ENCODE measurements at places on chromosomes 2 and 18.

GRCh38 chr18:28065793-28066186 is 111.1 kb downstream of the CDH2 start:
- DNase-seq = no peak

- no peak for DNase-seq
These were observed 44.4 kb downstream of the LCT start for GRCh38 chr2:135792401-135793150.

- DNase-seq = no peak
These were observed 17.6 kb downstream of the TMEM177 start for GRCh38 chr2:119696494-119697030.

DNA sequence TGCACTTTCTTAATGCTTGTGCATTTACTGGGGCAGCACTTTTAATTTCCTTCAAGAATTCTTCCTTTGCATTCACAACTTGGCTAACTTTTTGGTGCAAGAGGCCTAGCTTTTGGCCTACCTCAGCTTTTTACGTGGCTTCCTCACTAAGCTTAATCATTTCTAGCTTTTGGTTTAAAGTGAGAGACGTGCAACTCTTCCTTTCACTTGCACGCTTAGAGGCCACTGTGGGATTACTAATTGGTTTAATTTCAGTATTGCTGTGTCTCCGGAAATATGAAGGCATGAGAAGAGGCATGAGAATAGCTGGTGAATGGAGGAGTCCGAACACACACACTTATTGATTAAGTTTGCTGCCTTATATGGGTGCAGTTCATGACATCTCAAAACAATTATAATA is 354.1 kb downstream of the DLGAP1 start:
- no peak for DNase-seq

DNA sequence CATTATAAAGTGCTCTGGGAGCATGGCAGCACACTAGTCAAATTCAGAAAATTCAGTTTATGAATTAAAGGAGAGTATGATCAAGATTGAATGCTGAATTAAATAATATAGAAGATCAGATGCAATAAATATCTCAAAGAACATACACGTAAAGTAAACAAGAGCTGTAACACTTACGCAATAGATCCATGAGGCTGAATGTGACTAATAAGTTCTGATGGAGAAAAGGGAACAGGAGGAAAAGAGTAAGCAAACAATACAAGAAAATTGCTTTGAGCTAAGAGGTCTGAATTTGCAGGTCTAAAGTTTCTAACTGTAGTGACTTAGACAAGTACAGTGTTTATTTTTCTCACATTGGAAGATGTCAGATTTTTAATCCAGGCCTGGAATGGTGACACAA is 646.7 kb upstream of the ZNF804A start:
- no peak for DNase-seq

DNA sequence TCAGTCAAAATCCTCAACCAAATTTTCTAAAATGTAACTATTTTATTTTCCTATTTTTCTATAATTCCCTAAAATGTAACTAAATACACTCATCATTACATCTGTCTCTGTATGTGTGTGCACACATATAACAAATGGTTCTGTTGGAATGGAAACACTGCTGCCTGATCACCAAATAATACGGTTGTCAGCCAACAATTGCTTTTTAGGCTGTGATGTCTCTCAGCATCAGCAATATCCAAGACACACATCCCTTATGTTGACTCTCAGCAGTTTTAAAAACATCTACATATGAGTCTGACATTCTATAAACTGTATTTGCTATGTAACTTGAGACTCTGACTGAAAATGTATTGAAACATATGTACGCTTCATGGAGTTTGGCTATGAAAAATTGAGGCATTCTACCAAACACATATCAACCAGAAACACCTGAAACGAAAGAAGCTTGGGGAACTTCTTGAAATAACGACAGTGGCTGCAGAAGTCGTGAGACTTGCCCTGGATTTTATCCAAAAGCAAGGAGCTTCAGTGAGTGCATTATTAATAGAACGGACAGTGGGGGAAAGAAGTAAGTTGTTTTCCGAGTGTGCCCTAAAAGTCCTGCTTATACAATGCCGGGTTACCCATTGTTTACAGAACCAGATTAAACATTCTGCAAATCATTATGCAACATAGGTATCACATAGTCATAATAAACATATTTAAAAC is 110.2 kb upstream of the ITGB6 start:
- no peak for DNase-seq

- no peak for DNase-seq
These were observed 11.4 kb downstream of the HK2 start for GRCh38 chr2:74845217-74845751.

- DNase-seq = no peak
These were observed 59.6 kb upstream of the CHN1 start for GRCh38 chr2:175064797-175065196.

DNA sequence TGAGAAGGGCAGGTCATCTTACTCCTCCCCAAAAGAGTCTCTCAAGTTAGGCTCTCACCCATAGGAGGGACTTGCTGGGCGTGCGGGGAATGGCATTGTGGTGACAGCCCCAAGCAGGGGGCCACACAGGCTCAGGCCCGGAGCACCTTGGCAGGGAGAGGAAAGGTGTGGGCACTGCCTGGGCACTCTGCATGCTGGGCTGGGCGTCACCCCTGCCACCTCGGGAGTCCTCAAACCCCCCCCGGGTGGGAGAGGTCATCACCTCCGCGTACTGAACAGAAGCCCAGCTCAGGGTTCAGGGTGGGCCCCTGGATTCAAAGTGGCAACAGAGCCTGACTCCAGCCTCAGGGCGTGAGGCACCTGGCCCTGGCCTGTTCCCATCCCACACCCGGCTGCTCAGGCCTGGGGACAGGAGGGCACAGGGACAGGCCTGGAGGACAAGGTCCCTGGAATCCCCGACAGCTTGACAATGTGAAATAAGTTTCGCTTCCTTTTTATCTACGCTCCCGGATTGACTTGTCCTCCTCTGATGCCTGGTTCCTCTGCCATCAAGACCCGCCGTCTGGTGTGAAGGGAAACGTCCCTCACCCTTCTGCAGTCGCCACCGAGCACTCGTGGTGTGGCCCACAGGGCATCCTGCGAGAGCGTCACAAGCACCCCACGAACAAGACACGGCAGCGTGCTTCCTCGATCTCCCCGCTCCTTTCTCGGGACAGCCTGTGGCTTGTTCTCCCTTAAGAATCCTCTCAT is 97.8 kb downstream of the HDAC4 start:
- DNase-seq = no peak

GRCh38 chr2:162258686-162259085 is 15.4 kb upstream of the FAP start:
- no peak for DNase-seq

- DNase-seq = no peak
These were observed 374.6 kb downstream of the IRS1 start for GRCh38 chr2:226424971-226425370.

- DNase-seq = no peak
These were observed 229.2 kb downstream of the GLI2 start for GRCh38 chr2:120964819-120965218.

DNA sequence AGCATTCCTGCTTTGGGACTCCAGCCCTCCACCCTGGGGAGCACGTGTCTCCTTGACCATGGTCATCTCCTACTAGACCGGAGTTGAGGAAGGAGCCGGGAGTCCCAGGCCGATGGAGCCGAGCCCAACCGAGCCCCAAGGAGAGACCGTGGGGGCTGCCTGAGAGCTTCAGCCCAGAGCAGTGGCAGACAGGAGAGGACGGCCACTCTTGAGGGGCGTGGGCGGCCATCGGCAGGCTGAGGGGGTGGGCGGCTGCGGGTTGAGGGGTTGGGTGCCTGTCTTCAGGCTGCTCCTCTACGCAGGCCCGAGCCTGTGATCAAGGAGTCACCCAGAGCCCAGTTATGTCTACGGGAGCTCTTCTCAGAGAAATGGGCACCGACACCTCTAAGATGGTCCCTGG is 158.7 kb downstream of the PXDN start:
- no peak for DNase-seq

- no peak for DNase-seq
These were observed 493.6 kb upstream of the SPHKAP start for GRCh38 chr2:228675091-228675490.

GRCh38 chr2:157184161-157184895 is 73.2 kb upstream of the GALNT5 start:
- no peak for DNase-seq

DNA sequence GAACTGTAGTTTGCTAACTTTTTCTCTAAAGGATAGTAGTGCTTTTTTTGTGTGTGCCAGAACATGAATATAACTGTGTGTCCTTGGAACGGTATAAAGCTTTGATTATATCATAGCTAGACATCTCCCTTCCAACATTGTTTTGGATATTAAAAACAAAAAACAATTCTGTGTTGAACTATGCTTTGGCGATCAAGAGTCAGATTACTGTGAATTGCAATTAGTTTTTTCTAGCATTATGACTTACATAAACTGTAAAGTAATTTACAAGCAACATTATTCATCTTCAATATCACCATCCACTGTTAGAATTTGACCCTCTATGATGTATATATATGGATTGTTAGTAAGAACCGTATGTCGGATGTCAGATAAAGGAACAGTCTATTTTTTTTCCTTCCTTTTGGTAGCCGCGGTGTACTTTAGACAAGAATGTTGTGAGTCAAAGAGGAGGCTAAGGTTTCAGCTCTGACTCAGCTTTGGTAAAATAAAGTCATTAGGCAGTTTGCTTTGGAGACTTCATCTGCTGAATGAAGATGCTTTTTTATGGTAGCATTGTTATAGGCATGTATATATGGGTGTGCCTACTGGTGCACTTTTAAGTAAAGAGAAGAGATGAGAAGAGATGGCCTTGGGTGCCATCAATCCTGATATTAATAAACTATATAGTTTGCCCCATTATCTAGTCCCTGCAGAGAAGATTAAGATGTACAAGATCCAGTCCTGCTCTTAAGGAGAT is 76.4 kb downstream of the LTBP1 start:
- no peak for DNase-seq

DNA sequence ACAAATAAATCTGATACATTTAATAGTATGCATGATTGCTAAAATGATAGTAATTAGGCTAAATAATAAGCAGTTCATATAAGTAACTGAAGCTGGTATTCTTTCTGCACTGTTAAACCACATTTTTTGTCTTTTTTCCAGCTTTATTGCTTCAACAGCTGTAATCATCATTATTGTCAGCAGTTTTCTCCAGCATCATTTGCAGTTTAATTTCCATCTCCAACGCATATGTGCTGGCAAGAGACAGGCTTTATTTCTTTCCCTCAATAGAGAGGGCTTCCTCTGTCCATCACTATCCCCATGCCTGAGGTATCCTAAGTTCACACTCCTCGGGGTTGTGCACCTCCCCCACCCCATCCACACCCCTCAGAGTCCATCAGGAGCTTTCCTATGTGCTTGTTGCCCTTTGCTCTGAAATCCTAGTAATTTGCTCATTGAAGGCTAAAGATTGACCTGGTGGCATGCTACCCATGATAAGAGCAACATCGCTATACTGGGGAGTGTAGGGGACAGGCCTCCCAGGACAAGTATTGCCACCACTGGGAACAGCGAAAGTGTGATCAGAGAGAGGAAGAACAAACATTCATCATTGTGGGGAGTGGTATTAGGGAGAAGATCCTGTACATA is 37.1 kb downstream of the B4GALT6 start:
- DNase-seq = peak; percentile 19

DNA sequence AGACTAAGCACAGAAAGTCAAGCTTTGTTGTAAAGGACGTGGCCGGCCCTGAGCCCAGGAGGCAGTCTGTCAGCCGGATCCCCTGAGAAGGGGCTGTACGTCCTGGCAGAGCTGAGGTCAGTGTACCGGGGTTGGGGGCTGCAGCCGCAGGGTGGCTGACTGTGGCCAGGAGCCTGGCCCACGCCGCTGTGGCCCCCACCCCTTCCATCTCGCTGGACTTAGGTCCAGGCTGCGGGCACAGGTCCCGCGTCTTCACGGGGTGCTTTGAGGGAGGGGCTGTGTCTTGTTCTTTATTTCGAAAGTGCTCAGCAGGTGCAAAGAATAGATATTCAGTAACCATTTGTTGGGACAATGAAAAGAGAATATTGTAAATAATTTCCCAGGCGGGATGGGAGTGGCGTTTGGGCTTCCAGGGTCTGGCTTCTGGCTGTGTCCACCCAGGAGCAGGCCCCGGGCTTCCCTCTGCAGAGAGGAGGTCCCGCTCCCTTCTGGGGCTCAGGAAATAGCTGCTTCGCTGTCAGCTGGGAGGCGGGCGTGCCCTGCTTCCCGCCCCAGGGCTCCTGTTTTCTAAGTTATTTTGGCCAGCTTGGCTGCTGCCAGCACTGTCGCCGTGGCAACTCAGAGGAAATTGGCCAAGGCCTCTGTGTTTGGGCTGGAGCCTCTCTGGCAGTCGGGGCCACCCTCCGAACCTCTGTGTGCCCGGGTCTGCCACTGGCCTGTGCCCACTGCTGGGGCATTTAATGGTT is 7.4 kb downstream of the NFATC1 start:
- DNase-seq = peak; percentile 82

DNA sequence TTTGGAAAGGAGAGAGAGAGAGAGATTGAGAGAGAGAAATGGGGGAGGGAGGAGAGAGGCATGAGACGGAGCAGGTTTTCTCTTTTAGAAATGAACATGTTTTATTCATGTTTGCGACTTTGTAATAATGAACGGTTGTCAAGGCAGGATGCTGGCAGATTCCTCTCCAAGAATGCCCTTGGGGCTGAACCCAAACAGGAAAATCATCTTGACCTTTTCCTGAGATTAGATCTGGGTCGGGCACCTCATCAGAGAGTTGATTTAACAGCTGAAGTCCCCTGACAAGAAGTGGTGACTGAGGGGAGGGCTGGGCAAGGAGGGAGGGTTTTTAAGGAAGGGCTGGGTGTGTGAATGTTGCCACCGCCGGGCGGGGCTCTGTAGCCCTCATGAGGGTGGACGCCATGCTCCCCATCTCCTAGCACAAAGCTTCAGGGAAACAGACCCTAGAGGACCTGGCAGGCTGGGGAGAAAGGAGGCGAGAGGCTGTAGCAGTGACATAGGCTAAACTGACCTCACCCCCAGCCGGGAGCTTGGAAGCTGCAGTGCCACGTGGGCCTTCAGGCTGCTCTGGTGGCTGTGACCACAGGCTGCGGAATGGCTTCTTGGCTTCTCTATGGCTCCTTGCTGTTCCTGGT is 60.0 kb downstream of the LIPG start:
- no peak for DNase-seq

DNA sequence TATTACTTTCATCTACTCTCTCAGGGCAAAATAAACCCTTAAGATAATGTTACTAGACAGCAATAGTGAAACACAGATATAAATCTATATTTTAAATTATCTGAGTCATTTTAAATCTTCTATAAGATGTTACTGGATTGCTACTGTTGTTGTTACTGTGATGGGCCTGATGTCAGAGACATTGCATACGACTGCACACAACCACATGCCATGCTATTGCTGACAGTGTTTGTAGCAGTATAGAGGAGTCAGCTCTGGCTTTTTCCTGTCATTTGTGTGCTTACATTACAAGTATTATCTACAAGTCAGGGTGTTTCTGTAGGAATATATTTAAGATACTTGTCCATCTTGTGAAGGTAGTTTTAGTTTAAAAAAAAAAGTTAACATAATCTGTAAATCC is 63.9 kb downstream of the CCDC148 start:
- no peak for DNase-seq

DNA sequence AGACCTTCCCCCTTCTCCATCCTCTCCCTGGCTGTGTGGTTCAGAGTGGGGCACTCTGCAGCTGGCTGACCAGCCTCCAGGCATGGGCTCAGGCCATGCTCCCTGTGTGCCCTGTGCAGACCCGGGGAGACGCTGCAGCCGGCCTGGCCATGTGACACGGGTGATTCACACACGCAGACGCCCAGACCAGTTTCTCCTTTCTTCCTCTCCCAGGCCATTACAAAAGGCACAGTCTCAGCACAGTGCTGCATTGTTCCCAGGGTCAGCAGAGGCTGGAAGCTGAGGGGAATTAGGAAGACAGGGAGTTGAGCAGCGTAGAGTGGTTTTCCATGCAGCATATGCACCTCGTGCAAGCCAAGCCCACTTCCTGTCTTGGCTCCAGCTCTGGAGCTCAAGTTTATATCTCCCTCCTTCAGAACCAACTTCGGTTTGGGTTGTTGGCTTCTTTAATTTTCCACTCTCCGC is 288.5 kb downstream of the TNS1 start:
- no peak for DNase-seq
